Activated effector memory CD4-positive, alpha-beta T cell treated with Interleukin-2 at 50 U/mL for 16 hours (primary cell): ENCODE measurements at places on chromosomes 3 and 15.

DNA sequence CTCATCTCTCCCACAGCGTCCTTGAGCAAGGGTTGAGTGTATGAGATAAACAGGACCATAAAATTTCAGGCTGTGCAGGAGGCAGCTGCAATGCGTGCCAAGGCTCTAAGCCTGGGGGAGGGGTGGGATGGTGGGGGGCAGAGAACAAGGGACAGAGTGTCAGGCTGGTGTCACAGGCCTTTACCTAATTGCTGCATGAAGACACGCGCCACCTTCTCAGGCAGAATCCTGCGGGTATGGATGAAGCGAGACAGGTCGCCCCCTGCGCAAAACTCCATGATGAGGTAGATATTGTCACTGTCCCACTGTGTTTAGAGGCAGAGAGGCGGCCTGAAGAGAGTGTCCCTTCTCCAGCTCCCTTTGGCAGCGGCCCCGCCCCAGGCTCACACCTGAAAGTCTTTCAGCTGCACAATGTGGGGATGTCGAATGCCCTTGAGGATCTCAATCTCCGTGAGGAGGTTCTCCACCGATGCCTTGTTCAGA is 1.0 kb downstream of the ULK3 start:
- DNase-seq, result no peak

GRCh38 chr3:160372780-160373179 is 26.2 kb downstream of the IFT80 start:
- DNase-seq, result no peak

DNA sequence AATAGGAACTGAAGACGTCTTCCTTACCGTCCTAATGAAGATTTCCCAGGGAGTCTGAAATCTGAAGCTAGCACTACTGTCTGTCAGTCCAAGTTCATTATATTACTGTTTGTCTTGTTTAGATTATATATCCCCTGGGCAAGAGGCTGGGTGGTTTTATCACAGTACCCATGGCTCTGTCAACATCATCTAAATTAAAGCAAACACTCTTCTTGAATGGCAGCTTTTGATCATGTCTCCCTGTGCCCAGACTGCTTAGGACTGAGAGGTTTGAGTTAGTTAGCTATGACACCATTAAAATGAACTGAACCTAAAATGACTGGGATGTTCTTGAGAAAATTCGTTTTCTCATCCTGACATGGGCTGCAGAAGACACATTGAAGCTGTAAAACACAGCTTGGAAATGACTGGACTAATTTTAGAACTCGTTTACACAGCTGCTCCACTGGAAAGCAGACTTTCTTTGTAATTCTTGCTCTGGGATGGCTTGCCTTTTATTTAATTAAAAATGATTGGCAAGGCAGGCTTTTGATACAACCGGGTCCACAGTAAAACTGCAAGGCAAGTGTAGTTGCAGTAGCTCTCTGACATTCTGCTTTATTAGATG is 243.5 kb downstream of the MFSD1 start:
- no peak for DNase-seq

GRCh38 chr3:60585918-60586317 is 665.3 kb downstream of the FHIT start:
- DNase-seq, result no peak

DNA sequence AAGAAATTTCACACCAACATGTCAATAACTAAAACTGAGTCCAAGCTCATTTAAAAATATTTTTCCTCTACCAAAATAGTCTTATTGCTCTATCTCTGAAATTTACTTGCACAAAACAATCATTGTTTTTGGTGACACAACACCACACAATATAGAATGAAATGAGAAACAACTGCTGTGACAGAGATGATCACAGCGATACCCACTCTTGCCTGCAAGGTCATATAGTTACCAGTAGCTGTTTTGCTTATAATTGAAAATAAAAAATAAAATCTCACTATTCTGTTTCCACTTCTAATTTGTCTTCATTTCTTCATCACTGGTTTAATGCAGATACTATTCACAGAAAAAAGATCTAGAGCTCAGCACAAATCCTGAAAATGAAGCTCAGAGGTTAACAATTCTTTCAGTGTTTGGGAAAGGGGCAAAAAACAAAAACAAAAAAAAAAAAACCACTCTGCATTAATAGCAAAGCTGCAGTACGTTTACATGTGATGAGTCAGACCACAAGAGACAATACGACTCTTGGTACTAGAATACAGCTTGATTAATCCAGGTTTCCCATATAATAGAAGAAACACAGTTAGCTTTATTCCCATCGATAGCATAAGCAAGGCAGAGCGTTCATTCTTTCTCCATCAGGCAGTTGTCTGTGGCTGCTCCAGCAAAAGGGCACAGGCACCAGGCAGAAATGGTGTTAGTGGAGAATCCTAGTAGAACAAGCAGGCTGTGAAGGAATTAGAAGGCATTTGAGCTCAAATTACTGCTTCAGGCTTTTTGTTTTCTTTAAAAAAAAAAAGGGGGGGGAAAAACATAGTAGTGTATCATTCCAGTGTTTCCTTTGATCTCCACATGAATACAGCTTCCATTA is 773 bp downstream of the ANKRD28 start:
- DNase-seq, result no peak

DNA sequence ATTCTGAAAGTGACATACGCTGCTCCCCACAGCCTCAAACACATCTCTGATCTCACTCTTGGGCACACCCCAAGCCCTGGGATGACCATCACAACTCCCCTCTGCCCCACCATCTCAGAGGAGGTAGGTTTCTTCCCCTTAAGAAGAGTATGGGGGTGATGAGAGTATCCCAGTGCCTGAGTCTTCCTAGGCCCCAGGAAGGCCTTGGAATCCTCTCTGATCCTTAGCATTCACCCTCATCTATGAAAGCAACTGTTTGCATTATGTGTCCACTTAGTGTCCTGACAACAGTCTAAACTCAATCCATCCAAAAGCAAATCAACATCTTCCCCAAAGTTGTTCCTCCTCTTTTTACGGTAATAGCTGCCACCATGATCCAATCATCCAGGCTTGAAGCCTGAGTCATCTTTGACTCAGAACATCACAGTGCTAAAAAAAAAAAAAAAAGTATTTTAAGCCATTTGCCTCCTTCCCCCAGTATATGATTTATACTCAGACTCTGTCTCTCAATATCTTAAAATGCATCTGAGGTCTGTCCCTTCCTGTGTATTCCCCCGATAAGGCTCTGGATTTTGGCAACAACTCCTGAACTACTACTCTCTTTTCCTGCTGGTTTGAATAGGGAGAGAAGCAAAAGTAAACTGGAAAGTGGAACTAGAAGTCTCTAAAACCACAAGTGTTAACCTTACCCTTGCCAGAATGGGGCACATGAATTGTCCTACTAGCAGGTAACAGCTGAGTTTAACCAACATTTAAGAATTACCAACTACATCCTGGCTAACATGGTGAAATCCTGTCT is 22.5 kb downstream of the POPDC2 start:
- DNase-seq, result no peak

- DNase-seq, result no peak
Observed at GRCh38 chr3:102661707-102662497, 227.1 kb downstream of the ZPLD1 start.

- no peak for DNase-seq
Observed at GRCh38 chr3:28601291-28601690, 252.7 kb upstream of the AZI2 start.

DNA sequence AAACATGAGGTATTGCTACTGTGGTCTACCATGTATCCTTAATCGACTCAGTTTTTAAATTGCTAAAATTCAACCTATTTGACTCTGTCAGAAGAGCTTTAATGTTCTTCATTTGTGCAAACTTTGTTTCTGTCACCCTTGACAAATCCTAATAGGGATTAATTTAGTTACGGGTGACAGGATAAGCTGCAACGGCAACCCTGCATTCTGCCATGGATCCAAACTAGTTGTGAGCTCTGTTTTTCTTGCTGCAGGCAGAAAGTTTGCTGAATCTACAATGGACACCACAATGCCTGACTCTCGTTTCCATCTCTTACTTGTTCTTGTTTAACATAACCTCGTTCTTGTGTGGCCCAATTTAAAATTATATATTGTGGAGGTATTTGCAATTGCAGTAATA is 352.3 kb downstream of the ROBO2 start:
- DNase-seq, result no peak

- DNase-seq, result no peak
Observed at GRCh38 chr3:138078096-138078495, 37.3 kb downstream of the DZIP1L start.

DNA sequence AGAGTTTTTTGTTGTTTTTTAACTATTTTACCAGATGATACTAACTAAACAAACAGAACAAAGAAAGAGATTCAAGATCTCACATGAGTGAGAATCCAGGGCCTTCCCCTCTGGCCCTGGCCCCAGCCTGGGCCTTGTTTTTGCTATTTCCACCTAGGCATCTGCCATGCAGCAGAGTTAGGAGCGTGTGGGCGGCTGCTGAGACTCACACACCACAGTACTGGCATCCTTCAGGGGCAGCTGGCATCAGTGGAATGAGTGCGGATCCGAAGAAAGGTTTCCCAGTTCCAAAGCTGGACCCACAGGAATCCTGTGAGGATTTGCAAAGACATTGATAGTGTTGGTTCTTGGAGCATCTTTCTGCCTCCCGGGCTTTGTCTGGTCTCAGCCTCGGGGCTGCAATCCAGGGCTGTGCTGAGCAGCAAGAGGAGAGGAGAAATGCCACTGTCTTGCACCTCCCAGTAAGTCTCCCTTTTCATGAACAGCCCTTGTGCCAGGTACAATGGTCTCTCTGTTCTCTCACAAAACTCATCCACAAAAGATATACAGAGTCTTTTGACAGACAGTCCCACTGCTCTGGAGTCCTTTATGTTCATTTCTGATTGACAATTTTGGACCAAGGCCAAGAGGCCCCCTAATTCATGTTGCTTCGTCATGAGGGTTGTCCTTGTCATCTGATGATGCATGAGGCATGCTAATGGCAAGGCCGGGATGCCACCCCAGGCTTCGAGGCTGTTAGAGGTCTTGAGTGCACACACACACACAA is 46.6 kb downstream of the APH1B start:
- no peak for DNase-seq

DNA sequence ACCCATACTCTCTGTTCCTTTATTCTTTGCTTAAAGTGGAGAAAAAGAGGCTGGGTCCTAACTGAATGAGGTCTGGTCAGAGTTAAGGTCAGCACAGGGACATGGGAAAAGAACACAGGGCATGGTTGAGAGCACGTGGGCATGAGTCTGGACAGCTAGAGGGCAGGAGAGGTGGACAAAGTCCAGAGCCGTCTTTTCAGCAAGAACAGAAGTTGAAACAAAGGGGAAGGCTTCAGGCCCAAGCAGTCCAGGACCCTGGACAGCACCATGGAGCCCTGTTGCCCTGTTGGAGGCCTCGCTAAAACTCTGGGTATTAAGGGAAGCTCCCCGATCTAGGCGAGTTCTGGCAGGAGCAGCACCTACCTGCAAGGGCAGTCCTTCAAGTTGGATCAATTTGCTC is 50.7 kb downstream of the XYLB start:
- DNase-seq, result no peak

DNA sequence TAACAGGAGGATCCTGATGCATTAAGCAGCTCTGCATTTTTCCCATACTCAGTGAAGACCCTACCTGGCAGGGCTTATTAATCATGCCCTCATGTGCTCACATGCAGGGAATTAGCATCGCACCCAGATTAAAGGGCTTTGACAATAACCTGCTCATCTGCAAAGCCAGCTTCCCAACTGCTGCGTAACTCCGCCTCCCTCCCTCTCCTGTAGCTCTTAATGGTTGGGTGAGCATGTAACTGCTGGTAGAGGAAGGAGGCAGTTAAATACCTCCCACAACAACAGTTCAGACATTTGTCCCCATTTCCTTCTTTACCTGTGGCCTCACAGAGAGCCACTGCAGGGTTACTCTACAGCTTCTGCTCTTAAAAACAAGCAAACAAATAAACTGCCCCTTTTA is 203.6 kb upstream of the WNT5A start:
- no peak for DNase-seq

DNA sequence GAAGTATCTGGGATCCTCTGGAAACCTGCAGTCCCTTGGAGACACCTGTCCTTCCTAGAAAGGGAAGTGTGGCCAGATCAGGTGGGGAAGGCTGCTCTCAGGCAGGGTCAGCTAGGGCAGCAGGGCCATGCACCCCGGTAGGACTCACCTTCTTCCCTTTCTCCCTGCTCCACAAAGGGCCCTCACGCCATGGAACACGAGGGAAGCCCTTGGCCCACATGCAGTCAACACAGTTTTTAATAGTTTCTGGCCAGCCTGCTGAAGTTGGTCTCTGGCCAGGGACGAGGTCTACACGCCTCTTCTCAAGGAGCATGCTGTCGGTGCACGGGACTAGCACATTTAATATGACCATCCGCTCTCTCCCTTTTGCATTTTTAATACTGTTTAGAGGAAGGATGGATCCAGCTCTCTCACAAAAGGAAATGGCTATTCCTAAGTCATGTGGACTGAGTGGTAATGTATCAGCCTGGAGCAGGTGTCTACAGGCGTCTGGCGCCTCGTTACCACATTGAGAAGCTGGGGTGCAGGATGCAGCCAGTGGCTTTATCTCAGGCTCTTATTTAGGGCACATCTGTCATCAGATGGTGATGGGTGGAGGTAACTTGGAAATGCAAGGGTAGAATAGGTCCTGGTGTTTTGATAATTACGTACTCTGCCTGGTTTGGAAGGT is 153.9 kb downstream of the KLF13 start:
- DNase-seq, result no peak

DNA sequence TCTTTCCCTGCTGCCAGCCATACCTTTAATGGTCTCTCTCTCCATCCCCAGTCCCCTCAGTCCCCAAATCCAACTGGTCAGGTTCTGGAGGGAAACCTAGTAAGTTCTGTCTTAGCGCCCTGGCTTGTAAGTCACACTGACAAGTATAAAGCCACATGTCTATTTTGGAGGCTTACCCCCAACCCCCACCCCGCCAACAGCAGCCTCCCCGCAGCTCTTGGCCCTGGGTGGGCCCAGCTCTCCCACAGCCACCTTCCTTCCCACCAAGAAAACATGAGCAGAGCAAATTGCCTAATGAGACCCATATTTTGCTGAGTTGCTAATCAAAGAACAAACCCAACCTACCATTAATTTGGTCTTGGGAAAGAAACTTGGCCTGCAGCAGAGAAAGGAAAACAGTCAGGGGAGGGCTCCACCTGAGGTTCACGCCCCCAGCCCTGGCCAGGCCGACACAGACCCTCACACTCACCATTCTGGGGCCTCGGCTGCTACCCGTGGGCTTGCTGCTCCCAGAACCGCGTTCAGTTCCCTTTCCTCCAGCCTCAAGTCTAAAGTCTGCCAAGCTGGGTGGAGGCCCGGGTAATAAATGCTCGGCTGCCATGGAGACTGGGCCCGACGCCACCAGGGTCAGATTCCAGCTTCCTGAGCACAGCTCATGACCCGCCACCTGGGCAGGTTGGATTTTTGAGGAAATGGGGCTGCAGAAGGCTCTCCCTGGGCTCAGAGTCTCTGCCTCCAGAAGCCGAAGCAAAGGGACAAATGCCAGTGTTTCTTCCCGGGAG is at the start of gene CALML4:
TSS of gene CALML4 (minus strand) at position 557 of the 782 bp plus-strand sequence. CDS start at position 472, 85 bp downstream.
- DNase-seq, result no peak
